ENCODE measurements at places on chromosomes 4 and X.

- peak; percentile 88 for DNase-seq
These were observed 29.5 kb downstream of the SH3TC1 start for GRCh38 chr4:8228319-8229250.

GRCh38 chrX:33160273-33160672 lies 51.1 kb downstream of the DMD start:
- no peak for DNase-seq

GRCh38 chr4:90142081-90142480 lies 14.9 kb downstream of the CCSER1 start:
- DNase-seq = no peak

- no peak for DNase-seq
These were observed 146.6 kb downstream of the AMELX start for GRCh38 chrX:11439846-11440245.

GRCh38 chrX:149255860-149256259 lies 249.2 kb downstream of the IDS start:
- DNase-seq = no peak
